NCI-H524 treated with DMSO at 0.1 percent for 48 hours (cell line): ENCODE measurements at places on chromosomes 1 and 21.

GRCh38 chr1:109993885-109994284 lies 9.3 kb downstream of the AHCYL1 start:
- no peak for DNase-seq

GRCh38 chr1:68121536-68121935 lies 71.1 kb upstream of the DIRAS3 start:
- no peak for DNase-seq

DNA sequence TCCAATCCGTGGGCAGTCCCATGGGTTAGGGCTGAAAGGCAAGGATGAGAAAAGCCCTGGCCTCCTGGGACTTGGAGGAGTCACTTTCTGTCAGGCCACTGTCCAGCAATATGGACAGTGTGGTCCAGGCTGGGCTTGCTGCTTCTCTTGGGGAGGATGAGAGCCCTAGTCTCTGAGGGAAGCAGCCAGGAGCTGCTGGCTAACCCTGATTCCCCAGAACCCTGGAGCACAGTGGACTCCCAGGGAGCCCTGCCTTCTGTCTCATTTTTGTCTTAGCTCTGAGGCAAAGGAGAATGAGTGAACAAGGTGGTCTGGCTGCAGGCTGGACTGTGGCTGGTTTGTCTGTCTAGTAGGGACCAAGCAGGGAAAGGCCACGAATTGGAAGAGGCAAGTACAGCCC lies 23.8 kb upstream of the EDN2 start:
- DNase-seq: no peak

DNA sequence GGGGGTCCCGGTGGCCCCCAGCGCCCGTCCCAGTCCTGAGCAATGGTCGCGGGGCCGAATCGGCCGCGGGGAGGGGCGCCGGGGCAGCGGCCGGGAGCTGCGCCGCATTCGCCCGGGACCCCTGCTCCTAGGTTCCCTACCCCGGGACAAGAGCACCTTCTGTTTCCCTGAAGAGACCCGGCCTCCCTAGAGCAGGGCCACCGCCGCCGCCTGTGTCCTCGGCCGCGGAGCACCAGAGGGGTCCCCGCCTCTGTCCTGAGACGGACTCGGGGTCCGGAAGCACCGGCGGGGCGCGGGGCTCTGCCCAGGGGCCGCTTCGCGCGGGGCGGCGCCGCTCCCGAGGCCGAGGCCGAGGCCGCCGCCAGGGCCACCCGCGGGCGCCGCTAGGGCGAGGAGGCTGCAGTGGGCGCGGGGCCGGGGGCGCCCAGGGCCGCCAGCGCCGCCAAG lies 157.9 kb downstream of the CASZ1 start:
- DNase-seq: no peak

DNA sequence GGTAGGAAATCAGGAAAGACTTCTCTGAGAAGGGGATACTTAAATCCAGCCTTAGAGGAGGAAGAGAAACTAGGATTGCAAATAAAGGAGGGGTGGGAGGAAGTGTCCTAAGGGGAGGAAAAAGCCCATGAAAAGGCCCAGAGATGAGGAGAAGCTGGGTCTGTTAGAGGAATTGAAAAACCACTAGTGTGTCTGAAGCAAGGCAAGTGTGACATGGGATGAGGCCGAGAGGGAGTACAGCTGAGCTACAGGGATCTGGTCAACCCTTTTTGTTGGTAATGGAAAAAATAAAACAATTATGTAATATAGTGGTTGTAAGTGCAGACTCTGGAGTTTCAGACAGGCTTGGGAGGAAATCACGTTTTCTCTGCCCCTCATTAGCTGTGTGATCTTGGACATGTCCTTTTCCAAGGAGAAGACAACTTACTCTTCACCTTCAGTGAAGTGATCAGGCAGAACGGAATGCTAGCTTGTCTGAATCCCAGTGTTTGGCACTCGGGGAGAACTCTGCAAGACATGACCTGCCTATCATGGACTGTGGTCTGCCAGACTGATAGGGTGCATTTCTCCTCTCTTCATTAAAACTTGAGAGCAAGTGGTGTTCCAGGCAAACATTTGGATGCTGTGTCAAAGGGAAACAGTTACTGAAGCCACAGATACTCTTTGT lies 7.4 kb upstream of the S100A10 start:
- no peak for DNase-seq

DNA sequence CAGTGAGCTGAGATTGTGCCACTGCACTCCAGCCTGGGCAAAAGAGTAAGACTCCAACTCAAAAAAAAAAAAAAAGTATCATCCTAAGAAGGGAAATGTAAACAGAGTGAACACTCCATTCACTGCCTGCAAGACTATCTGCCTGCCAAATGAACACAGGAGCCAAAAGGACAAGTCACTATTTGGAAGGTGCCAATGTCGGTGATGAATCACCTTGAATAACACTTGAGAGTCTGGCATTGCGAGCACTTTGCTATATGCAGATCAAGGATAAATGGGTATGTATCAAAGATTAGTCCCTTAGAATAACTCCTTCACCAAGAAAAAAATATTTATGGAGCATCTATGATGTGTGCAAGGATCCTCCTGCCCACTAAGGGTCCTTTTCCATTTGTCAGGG lies 6.6 kb downstream of the UBR4 start:
- DNase-seq: no peak

DNA sequence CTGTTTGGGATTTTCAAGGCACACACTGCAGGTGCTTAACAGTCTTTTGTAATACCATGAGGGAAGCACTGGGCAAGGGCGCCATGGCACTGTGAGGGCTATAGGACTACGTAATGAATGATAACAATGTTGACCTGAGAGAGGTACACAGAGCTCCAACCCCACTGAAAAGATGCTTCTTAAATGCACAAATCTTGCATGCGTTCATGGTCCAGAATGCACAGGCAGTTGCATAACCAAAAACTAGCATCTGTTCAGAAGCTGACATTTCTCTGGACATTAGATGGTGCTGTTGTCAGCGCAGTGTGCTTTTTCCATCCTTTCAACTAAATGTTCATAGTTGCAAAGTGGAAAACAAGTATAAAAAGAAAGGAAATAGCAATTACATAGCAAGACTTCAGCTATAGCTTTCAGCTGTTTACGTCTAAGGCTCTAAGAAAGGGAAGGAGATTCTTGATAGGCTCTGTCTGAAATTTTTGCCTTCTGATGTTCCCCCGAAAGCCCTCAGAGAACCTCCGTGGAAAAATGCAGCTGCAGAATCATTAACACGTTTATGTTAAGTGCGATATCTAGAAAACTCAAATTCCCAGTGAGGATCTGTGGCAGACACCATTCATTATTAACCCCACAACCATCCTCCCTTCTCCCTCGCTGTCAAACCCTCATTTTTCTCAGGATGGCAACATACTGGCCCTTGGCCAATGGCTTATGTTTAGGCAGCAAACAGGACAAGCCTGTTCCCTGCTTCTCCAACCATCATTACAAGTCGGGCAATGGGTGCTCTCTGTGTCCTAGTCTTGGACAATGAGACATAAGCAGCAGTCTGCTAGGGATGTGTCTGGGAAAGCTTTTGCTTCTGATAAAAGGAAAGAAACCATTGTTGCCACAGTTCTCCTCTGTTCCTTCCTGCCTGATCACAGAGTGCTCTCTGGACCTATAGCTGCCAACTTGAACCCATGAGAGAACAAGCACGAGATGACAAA lies 8.2 kb upstream of the TARBP1 start:
- no peak for DNase-seq

- DNase-seq: no peak
These were observed 161.5 kb downstream of the TOMM20 start for GRCh38 chr1:234967121-234967520.
